ENCODE measurements at places on chromosomes 16 and 17.

- no peak for DNase-seq
These were observed 55.9 kb downstream of the MSI2 start for GRCh38 chr17:57312242-57312641.

- no peak for DNase-seq
These were observed 23.2 kb upstream of the ARHGAP17 start for GRCh38 chr16:25038239-25038954.

- no peak for DNase-seq
These were observed 240.9 kb upstream of the SALL1 start for GRCh38 chr16:51391798-51392511.

DNA sequence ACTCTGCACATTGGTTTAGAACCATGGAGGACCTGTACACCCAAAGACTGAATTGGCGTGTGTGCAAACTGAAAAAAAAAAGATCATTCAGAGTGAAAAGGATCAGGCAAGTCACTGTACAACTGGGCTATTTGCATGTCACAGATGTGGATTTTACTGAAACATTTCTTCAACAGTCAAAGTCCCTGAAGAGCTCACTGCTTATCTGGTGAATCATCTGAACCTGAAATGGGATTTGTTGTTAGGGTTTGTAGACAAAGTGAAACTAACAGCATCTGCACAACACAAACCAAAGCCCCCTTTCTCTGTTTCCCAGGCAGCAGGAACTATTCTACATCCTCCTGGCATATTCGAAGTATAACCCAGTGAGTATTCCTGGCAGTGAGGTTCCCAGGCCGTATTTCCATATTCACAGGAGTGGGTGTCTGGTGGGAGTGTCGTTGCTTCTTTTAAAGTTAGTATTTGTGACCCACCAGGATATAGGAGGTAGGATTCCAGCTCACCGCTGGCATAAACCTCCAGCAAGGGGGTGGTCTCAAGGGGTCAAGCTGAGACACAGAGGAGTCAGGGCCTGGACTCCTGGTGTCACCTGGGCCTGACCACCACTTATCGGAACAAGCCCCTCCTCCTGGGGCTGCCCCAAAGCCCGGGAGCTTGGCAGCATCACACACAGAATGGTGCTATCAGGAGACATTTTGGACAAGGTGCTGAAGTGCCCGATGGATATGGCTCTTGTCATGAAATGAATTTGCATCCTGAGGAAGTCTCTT is 80.9 kb downstream of the GOSR1 start:
- DNase-seq: no peak

- DNase-seq: no peak
These were observed 82.1 kb downstream of the METRNL start for GRCh38 chr17:83161298-83162034.

DNA sequence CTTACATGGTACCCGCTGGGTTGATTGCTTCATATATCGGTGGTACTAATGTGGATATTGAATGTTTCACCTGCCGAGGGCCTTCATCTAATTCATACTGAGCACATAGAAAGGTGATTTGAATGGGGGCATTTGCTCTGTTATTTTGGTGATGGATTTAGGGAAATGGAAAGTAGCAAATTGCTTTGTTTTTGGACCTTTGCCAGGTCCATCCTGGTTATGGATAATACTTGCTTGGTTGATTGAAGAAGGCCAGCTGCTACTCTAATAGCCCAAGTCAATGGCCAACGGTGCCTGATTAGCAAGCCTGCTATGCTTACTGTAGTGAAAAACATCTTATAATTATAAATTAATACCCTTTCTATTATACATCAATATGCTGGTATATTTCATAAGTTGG is 253.6 kb downstream of the CDH13 start:
- no peak for DNase-seq

- DNase-seq: no peak
These were observed 37.5 kb downstream of the ADCY7 start for GRCh38 chr16:50303605-50304466.

GRCh38 chr16:89890886-89891657 is 17.7 kb downstream of the TCF25 start:
- DNase-seq: no peak

DNA sequence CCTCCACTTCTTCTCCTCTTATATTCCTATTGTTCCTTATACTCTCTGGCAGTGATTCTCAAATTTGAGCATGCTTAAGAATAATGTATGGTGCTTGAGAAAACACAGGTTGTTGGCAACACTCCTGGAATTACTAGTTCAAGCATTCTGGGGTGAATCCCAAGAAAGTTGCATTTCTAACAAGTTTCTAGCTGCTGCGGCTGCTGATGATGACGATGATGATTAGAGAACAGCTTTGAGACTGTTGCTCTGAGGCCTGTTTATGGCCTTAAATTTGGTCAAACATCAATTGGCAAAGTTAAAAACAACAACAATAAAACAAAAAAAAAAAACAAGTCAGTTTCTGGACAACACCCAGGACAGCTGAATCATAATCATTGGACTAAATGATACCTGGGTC is 961.9 kb downstream of the CDH11 start:
- no peak for DNase-seq

- DNase-seq: no peak
These were observed 94.3 kb downstream of the SSH2 start for GRCh38 chr17:29835435-29836351.

DNA sequence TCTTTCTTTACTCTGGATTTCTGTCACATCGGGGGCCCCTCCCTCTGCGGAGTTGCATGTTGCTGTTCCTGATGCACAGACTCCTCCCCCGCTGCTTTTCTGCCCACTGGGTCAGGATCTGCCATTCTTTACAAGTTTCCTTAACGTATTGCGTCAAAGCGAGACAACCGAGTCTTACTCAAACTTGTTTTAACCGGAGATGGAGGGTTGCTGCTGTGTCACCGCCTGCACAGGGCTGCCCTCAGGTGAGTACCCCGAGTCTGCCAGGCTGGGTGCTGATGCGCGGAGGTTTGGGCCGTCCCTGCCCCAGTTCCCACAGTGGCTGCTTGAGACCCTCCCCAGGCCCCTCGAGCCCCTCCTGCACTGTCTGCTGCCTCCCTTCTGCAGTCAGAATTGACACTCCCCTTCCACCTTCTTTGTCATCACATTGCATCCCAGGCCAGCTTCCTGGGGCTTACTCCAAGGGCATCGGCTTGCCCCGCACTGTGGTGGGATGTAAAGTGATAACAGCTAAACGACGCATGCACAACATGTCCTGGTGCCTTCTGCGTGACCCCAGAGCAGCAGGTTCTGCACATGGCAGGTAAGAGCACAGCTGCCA is 19.3 kb downstream of the CARHSP1 start:
- DNase-seq: no peak

DNA sequence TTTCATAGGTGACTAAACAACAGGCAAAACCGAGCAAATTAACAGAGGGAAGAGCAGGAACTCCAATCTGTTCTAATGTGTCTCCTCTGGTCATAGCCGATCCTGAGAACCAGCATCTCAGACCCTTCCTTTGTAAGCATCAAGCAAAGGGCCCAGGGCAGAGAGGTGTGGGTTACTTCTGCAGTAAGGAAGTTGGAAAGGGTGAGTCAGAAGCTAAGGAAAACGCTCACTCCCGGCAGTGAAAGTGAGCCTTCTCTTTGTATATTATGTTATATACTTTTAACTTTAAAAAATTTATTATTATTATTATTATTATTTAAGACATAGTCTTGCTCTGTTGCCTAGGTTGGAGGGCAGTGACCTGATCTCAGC is 77.7 kb downstream of the MRM3 start:
- DNase-seq: no peak

- no peak for DNase-seq
These were observed 11.5 kb upstream of the IL34 start for GRCh38 chr16:70634861-70635260.

GRCh38 chr16:84461029-84461412 is 43.4 kb downstream of the MEAK7 start:
- no peak for DNase-seq

- DNase-seq: no peak
These were observed 637 bp downstream of the DHRS11 start for GRCh38 chr17:36592316-36592715.

GRCh38 chr16:10206215-10206614 is 24.0 kb upstream of the GRIN2A start:
- DNase-seq: no peak

GRCh38 chr17:902463-902862 is 77.1 kb downstream of the NXN start:
- DNase-seq: no peak

DNA sequence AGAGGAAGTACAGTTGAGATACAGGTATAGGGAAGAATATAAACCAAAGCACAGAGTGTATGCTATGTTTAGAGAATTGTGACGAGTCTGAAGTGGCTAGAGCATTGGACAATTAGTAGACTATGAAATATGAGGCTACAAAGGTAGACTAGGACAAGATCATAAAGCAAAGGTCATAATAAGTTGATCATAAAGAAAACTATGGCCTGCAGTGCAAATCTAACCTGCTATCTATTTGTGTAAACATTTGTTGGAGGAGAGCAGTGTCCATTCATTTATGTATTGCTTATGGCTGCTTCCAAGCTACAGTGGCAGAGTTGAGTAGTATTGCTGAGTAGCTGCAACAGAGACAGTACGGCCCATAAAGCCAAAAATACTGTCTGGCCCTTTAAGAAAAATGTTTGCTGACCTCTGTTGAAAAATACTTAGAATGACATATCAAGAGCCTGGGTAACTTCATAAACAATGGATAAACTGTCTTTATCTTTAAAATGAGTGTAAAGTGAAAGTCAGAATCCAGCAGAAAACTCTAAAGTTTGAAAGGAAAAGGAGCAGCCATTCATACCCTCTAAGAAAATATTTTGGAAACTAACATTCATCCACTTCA is 14.5 kb upstream of the OR1E2 start:
- no peak for DNase-seq

DNA sequence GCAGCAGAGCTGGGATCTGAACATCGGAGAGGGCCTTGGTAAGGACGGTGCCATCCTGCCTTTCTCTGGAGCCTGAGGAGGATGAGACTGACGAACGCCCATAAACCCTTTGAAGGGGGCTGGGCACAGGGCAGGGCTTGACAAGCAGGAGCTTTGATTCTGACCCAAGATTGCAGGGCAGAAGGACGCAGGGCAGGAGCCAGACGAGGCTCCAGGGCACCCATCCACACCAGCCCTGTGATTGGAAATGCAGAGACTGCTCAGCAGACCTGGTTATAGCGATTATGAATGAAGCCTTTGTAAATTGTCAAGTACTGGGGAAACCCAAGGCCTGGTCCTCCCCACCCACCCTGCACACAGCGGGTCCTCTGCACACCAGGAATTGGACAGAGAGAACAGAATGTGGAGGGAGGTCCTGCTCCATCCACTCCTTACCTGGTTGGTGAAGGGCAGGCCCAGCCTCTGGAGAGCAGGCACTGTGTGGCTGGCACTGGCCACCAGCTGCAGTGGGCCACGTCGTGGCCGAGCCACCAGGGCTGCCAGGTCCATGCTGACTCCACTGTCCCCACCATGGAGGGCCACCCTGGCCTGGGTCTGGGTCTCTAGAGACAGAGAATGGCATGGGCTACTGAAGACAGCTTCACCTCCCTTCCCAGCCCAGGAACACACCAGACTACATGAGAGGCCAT is 68.8 kb downstream of the RMI2 start:
- no peak for DNase-seq

GRCh38 chr17:36532435-36532975 is 2.2 kb downstream of the MYO19 start:
- no peak for DNase-seq

- no peak for DNase-seq
These were observed 42.6 kb downstream of the ANKFY1 start for GRCh38 chr17:4221163-4221562.

DNA sequence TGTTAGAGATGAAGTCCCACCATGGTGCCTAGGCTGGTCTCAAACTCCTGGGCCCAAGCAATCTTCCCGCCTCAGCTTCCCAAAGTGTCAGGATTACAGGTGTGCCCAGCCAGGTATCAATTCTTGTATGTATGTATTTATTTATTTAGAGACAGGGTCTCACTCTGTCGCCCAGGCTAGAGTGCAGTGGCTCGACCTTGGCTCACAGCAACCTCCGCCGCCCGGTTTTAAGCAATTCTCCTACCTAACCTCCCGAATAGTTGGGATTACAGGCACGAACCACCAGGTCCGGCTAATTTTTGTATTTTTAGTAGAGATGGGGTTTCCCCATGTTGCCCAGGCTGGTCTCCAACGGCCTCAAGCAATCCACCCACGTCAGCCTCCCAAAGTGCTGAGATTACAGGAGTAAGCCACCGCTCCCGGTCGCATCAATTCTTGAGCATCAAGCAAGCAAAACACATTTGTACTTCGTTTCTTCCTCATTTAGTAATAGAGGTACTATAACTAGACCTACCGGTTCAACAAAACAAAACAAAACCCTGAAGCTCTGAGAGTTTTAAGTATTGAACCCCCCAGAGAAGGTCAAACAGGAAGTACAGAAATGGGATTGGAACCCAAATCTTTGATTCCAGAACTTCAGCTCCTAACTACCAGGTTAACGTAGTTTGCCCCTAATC is 1.0 kb upstream of the ZNF500 start:
- DNase-seq: no peak

DNA sequence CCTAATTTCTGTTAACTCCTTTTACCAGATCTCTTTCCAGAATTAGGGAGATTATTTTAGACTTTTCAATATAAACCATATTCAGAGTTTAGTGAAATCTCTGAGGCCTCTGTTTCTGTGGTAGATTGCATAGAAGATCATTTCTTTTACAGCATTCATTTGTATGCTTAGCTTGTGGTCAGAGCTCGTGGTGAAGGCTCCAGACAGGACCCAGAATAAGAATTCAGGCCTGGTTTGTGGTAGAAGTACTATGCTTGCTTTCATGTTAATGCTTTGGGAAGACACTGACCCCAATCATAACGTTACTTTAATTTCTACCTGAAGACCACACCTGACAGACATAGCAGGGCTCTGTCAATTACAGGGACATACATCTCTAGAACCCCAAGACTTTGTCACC is 258.1 kb downstream of the FTO start:
- no peak for DNase-seq

DNA sequence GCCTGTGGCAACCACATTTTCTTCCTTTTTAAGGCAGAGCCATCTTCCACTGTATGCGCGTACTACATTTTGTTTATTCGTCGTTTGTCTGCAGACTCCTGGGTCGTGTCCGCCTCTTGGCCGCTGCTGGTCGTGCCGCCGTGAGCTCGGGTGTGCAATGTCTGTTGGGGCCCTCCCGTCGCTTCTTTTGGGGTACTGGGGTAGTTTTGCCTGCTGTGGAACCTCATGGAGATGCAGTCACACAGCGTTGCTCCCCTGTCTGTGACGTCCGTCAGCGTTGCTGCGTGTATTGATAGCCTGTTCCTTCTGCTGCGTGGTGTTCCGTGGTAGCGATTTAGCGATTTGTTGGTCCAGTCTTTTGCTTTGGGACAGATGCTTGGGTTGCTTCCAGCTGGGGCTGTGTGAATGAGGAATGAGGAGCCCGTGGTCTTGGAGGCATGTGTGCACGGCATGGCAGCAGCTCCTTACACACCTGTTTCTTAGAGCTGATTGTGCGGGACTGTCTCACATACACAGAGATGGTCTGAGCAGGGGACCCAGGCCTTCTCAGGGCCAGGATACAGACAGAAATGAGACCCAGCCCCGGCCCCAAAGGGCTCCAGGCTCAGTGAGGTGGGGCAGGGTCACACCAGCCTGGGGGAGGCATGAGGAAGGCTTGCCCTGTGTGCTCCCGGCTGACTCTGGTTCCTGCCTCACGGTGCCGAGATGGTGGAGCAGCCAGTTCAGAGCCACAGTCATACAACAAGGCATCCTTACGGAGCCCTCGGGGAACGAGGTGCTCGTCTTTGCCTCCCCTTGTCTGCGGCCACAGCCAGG is 78.4 kb upstream of the GSE1 start:
- no peak for DNase-seq

- DNase-seq: no peak
These were observed 3.4 kb upstream of the SEC14L5 start for GRCh38 chr16:4954714-4955113.

Measured in esophagus squamous epithelium (tissue), 5 donors.